Fibroblast of upper back skin (primary cell): ENCODE measurements at places on chromosomes 3 and 15.

- no peak for DNase-seq
Observed at GRCh38 chr3:40379674-40380306, 7.2 kb upstream of the ENTPD3 start.

- peak; percentile 38 for DNase-seq
Observed at GRCh38 chr15:53586799-53587198, 172.7 kb downstream of the WDR72 start.

GRCh38 chr3:188231456-188231855 is 77.5 kb downstream of the LPP start:
- no peak for DNase-seq

DNA sequence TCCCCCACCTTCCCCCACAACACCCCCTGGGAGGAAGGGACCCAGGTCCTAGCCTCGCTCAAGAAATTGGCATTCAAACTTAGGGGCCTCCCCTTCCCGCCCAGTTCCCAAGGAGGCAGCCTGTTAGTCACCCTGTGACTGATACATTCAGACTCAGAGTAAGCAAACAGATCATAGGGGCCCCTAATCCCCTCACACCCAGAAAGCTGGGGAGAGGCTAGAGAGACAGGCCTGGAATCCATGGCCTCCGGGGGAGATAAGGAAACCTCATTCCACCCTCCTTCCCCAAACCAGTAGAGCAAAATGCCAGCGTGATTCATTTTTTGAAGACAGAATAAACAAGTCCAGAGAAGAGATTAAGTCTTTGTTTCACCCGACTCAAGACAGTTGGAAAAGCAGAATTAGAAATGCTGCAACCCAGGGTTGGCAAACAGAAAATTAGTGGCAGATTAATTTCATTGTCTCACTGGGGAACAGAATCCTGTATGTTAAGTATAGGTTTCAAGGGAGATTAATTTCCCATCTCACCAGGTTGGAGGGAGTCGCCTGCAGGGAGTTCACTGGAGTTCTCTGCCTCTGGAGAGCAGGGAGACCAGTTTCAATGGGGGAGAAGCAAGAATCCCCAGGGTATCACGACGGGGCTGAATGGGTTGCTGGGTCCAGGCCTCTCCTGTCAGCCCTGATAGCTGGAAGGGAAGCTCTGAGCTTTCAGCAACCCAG is 268.3 kb downstream of the UACA start:
- DNase-seq: peak; percentile 92

DNA sequence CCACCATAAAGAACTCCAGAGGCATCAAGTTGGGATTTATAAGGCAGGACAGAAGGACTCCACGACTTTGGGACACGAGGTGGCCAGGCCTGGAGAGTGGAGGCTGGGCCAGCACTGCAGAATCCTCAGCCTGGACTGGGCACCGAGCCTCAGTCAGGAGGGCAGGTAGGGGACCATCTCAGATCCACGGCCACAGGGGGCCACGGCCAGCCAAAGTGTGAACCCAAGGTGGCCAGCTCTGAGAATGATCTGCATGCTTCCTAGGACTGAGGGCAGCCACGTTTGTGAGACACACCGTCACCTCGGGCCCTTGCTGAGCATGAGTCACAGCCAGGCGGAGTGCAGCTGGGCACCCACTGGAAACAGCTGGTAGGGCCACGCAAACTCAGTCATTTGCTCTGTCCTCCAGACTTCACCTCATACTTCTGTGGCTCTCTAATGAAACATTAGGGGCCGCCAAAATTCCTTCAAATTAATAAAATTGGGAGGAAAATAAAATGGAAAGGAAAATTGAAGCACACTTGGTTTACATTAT is 65.8 kb downstream of the CTNNB1 start:
- DNase-seq: peak; percentile 57

- DNase-seq: peak; percentile 5
Observed at GRCh38 chr3:44510000-44510368, 32.5 kb upstream of the ZNF445 start.
